ENCODE measurements at places on chromosomes 4 and X.

- DNase-seq = no peak
Measured at GRCh38 chrX:53476371-53476770, 42.2 kb upstream of the HSD17B10 start.

GRCh38 chr4:156177941-156178340, 224.3 kb upstream of the CTSO start:
- DNase-seq = no peak

DNA sequence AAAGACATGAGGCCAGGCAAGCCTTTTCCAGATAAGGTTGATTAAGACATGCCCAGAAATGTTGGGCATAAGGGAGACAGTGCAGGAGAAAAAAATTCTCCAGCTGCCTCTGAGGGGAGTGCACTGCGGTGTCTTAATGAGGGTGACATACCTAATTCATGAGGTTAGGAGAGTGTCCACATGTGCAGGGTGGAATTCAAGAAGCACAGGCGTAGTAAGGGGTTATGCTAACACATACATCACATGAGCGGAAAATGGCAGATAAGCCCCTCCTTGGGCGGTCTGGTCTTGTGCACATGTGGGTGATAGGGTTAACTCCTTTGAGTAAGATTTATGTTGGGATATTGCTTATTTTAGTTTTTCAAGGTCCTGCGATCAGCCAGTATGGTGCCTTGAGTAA, 122.4 kb downstream of the PHKA2 start:
- DNase-seq = no peak

GRCh38 chrX:38987198-38987651, 186.0 kb downstream of the MID1IP1 start:
- DNase-seq = no peak

DNA sequence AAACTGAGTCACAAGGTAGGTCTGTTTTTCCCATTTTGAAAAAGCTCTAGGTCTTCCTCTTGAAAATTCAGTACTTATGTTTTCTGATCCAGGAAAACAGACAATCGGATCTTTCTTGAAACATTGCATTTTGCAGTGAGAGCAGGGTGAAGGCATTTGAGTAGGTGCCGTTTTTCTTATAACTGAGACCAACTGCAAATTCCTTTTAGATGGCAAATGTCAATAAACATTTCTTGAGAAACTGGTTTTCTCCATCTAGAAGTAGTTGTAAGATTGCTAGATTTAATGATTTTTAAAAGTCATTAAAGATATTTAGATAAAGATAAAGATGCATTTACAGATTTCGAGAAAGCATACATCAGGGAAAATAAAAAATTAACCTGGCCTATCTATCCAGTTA, 92.4 kb downstream of the PHOX2B start:
- no peak for DNase-seq

GRCh38 chrX:68139791-68140190, 293.5 kb downstream of the OPHN1 start:
- no peak for DNase-seq

DNA sequence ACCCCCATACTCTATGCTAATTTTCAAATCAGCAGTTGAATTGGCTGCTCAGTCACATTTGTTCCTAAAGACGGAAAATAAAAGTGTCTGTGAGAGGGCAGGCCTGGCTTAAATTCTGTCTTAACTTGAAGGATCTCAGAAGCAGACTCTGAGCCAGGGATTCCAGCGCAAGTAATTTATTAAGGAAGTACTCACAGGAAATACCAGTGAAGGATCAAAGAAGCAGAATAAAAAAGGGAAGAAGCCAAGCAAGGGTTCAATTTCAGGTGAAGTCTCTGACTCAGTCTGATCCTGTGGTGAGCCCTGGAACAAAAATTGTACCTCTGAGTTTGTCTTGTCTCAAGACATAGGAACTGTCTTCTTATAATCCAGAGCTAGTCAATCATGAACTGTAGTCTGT, 52.2 kb downstream of the IL1RAPL1 start:
- no peak for DNase-seq

- DNase-seq = no peak
Measured at GRCh38 chrX:154040307-154040756, 20.6 kb upstream of the IRAK1 start.

- no peak for DNase-seq
Measured at GRCh38 chr4:100989401-100989800, 357.9 kb downstream of the PPP3CA start.

DNA sequence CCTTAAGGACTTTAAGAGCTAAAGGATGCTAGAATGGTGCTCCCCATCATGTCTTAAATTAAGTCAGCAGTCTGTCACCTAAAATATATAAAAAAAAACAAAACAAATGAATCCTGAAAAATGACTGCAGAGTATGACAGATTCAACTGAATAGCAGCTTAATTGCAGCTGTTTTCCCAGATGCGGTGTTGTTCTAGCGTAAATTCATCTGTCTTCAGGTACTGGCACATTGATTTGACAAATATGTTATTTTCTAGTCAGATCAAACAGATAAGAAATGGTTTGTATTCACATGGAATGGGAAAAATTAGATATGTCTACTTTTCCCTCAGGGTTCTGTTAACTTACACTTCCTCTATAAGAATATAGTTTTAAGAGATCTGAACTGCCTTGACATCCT, 211.7 kb downstream of the NAF1 start:
- no peak for DNase-seq

DNA sequence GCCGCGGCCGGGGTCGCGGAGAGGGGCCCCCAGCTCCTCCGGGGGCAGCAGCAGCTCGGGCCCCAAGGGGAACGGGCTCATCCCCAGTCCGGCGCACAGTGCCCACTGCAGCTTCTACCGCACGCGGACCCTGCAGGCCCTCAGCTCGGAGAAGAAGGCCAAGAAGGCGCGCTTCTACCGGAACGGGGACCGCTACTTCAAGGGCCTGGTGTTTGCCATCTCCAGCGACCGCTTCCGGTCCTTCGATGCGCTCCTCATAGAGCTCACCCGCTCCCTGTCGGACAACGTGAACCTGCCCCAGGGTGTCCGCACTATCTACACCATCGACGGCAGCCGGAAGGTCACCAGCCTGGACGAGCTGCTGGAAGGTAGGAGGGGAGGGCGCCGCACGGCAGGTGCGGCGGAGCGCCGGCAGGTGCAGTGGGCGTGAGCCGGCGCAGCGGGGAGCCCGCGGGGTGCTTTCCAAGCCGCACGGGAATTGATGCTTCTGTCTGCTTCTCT, 886 bp downstream of the DCLK2 start:
- DNase-seq = no peak

DNA sequence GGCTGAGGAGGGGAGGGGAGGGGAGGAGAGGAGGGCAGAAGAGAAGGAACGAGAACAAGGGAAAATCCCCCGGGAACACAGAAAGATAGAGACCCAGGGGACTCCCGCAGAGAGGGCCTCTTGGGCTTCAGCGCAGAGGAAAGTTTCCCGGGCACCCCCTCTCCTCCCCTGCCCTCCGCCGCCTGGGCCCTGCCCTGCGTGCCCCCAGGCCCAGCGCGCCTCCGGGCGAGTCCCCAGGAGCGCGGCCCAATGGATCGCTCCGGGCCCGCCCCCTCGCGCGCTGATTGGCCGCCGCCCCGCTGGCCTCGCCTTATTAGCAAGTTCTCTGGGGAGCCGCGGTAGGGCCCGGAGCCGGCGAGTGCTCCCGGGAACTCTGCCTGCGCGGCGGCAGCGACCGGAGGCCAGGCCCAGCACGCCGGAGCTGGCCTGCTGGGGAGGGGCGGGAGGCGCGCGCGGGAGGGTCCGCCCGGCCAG, at the start of gene MSX1:
Gene MSX1, plus strand, starts transcription at position 341 of the 474 bp plus-strand sequence. CDS start 235 bp downstream, outside the sequence.
- no peak for DNase-seq

- no peak for DNase-seq
Measured at GRCh38 chr4:62070291-62070852, 870.2 kb downstream of the ADGRL3 start.

GRCh38 chr4:52617336-52618020, 41.6 kb downstream of the USP46 start:
- DNase-seq = no peak

GRCh38 chr4:25857851-25858400, 4.9 kb downstream of the SEL1L3 start:
- DNase-seq = no peak
